Prostate gland (tissue), 2 donors: ENCODE measurements at places on chromosomes 2 and 18.

GRCh38 chr2:224908818-224909217 lies 133.4 kb downstream of the DOCK10 start:
- DNase-seq, result no peak

GRCh38 chr2:551621-552020 lies 125.6 kb downstream of the TMEM18 start:
- DNase-seq, result no peak

DNA sequence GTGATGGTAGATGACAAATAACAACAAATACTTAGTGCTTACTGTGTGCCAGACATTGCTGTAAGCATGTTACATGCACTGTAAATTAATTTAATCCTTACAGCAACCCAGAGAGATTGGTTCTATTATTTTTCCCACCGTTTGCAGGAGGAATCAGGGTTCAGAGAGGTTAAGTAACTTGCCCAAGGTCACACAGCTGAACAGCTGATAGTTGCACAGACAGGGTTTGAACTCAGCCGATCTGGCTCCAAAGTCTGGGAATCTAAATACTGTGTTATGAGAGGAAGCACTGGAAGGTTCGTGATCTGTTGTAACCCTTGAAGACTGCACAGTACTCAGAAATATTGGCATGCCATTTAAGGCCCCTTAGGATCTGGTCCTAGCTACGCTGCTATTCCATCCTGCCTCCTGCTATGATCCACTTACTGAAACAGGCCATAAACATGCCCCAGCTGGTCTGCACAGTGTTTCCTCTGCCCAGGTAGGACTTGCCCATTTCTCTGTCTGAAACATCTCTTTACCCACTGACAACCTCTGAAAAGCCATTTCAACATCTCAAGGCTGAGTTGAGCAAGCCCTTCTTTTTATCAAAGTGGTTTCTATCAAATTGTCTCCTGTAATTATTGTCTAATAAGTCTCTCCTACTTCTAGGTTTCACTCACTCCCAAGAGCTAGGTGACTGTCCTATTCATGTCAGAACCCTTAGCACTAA lies 40.4 kb upstream of the MRPL33 start:
- DNase-seq, result no peak

DNA sequence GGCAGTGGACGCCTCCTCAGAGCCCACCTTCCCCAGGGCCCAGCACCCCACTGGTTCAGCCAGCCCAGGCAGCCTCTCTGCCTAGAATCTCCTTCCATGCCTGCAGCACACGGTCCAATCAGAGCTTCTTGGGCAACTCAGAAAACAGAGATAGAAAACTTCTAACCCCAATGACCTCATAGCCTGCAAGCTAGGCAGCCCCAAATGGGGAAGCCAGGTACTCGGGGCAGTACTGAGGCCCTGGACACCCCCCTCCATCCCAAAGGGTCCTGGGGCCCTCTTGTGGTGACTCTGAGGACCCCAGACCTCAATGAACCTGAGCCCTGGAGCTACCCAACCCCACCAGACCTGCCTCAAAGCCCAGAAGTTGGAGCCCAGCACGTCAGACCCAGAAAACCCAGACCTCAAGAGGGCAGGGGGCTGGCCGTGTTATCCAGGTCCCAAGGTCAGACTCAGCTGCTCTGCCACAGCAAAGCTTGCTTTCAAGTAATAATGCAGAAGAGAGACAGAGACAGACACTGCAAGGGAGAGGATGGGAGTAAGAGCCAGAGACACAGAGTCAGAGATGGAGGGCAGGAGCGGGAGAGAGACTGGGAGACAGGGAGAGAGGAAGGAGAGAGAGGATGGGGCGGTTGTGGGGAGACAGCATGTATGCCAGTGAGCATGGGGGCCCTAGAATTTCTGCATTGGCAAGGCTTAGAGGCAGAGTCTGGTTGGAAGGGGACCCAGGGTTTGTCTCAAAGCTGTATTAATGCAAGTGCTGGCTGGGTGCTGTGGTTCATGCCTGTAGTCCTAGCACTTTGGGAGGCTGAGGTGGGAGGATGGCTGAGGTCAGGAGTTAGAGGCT lies 28.2 kb downstream of the SERTAD2 start:
- no peak for DNase-seq

DNA sequence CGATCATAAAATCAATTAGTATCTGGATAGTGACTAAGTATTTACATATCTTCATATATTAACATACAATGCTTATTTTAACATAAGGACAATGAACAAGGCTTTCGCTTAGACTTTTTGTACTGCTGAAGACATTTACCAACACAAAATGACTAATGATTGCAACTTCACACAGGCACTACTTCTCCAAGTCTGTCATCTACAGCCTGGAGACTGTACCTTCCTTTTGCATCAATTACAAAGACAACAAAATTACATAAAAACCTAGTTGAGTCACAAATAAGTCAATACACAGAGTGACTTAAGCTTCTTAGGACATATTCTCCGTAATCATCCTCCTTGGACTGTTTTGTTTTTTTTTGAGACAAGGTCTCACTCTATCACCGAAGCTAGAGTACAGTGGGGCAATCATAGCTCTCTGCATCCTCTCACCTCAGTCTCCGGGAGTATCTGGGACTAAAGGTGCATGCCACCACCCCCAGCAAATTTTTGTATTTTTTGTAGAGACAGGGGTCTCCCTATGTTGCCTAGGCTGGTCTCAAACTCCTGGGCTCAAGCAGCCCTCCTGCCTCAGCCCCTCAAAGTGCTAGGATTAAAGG lies 15.9 kb downstream of the PUM2 start:
- DNase-seq, result no peak

GRCh38 chr2:176151442-176152287 lies at the start of gene HOXD4:
Gene HOXD4, plus strand, starts transcription at chr2:176151550. Its CDS starts 84 bp downstream, at chr2:176151634.
- no peak for DNase-seq

DNA sequence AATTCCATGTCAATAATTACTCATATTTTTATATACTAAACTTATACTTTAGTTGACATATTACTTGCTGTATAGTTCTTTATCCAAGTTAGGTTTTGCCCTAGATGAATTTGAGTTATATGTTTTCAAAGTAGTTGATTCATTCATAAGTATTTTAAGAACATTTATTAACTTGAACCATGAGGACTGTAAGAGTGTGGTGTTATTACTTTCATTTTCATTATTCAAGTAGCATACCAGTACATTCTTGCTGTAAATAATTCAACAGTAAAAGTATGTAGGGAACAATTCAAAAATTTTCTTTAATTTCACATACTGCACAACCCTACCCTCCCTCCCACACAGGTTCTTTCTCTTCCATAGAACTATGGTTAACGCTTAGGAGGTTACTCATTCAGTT lies 75.4 kb downstream of the ANKRD12 start:
- DNase-seq, result no peak

DNA sequence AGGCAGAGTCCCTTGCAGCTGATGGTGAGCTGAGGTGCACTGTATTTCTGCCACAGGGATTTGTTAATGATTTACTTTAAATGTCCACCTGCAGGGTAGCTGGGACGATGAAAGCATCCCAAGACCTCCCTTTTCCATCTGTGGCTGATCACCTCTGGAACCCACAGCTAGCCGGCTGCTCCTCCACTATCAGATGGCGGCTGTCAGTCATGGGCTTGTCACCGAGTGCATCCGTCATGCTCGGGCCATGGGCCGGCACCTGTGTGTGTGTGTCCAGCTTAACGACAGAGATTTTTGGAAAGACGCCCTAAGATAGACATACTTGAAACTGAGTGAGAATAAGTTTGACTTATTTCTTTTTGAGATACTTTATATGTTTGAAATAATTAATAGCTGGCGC lies 235.2 kb downstream of the FAM210A start:
- no peak for DNase-seq

- no peak for DNase-seq
Observed at GRCh38 chr2:161128885-161129284, 31.3 kb upstream of the TANK start.

DNA sequence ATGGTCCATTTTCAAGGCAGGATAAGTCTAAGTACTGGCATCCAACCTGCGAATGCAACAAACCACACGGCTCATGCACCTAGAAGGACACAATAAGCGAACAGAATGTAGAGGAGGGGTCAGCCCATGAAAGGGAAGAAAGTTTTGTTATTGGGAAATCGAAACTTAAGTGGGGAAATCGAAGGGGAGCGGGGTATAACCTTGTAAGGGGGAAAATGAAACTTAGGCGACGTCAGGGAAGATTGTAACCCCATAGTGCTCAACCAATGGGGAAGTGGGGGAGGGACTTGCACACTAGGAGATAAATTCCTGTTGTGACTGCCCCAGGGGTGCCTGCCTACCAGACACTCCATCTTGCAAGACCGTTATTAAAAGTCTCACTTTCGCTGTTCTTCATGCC lies 15.6 kb upstream of the OTOF start:
- DNase-seq, result no peak

DNA sequence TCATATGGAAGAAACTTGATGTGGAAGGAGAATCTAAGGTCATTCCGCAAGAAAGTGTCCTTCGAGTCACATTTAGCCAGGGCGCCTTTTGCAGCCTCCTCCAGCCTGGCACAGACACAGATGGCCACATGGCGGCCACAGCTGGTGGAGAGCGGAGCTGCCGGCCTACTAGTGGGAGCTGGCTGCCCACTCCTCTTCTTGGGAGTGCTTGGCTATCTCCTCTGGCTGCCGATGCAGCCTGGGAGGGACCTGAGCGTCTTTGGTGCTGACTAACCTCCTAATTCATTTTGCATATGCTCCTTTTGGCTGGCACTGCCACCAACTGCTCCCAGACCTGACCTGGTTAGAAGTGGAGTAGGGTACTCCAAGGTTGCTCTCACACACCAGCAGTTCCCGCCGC lies 199.3 kb upstream of the MYT1L start:
- DNase-seq, result no peak

DNA sequence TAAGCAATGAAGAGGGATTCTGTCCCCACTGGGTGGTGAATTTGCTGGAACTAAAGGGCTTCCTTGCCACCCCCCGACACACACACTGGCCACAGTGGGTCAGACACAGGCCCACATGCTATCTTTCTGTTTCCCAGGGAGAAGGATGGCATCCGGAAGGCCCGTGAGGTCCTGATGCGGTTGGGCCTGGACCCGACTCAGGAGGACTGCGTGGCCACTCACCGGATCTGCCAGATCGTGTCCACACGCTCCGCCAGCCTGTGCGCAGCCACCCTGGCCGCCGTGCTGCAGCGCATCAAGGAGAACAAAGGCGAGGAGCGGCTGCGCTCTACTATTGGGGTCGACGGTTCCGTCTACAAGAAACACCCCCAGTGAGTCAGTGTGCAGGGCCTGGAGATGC lies 44.6 kb downstream of the HK2 start:
- no peak for DNase-seq

DNA sequence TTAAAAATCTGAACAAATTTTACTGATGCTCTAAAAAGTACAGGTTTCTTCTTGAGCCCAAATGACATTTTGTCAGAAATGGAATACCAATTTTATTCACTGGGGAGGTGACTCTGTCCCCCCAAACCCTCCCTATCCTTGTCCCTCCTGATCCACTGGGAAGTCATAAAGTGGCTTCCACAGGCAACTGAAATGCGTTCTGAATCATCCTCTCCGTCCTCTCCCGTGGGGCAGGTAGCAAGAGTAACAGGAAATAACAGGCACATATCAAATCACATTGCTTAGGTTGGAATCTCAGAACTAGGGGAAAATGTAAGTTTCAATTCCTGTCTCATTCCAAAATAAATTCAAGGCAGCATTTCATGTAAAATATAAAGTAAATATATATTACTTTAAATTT lies 44.5 kb downstream of the MYL12B start:
- DNase-seq, result no peak

DNA sequence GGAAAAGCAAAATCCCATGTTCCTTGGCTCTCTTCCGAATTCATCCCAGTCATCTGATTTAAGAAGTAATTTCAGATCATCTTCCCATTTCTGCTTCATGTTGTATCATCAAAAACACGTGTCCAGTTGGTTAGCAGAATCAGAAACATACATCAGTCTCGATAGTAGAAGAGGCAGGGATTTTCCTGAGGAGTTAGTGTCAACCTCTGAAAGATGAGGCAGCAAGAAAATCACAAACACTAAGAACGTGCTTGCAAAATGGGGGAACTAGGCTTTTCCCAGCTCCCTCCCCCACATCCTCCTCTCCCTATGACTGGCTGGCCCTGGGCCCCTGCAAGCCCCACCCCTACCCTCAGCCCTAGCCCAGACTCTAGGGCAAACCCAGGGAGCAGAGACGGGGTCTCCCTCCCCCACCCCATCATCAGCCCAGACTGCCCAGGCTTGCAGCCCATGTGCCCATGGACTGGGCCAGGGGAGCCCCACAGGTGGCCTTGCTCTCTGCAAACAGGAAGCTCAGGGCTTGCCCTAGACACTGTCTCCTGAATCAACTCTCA lies 161.0 kb upstream of the ID2 start:
- DNase-seq, result no peak

DNA sequence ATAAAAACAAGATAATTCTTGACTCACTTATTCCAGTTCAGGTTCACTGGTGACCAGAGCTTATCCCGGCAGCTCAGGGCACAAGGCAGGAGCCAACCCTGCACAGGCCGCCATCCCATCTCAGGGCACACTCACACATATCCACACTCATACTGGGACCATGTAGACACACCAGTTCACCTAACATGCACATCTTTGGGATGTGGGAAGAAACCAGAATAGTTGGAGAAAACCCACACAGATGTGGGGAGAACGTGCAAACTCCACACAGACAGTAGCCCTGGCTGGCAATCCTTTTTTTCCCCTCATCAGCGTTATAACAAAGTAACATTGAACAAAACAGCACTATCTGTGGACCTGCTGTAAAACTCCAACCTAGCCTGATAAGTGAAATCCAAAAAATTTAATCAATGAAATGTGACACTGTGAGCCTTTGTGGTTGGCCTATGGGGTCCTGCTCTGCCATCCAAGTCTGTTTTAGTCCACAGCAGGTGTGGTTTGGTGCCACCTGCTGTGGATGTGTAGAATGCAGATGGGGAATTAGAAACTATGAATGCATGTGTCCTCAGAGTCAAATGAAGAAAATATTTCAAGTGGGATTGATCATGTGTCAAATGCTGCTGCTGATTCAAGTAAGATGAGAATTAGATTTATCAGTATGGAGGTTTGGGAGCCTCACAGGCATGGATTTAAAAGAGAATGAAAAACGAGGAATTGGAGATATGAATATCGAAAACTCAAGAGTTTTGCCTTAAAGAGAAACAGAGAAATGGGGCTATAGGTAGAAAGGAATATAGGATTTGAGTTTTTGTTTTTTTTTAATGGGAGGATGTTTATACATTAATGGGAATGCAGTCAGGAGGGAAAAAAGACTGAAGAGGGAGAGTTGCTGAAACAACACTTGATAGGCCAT lies 47.0 kb downstream of the UGP2 start:
- peak; percentile 31 for DNase-seq

DNA sequence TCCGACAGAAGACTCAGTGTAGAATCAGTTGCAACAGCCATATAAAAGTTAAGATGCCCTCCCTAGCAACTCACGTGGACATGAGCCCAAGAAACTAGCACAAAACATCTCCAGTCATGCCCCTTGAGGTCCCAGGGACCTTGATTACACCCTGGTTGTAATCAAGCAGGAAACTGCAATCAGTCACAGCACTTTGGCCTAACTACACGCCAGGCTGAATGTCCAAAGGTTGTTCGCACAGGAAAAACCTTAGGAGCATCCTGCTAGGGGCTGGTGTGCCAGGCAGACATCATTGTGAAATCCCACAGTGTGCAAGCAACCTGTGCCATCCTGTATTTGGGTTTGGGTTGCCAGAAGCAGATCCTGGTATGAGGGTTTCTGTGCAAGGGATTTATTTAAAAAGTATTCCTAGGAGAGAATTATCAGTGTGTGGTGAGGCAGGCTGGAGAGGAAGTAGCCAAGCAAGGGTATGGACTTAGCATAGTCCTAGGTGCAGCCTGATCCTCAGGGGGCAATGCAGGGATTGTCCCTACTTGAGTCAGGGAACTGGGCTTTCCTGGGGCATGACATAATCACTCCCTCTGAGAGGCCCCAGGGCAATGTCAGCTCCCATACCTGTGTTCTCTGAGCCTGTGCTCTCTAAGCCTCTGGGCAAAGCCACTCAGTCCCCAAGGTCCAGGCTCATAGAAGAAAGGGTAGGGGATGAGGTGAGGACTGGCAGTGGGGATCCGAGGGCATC lies 17.8 kb upstream of the SULT1C2 start:
- no peak for DNase-seq
